ENCODE measurements at places on chromosomes 12 and 14.

GRCh38 chr14:32007755-32008362 is 69.2 kb upstream of the ARHGAP5 start:
- DNase-seq, result no peak

DNA sequence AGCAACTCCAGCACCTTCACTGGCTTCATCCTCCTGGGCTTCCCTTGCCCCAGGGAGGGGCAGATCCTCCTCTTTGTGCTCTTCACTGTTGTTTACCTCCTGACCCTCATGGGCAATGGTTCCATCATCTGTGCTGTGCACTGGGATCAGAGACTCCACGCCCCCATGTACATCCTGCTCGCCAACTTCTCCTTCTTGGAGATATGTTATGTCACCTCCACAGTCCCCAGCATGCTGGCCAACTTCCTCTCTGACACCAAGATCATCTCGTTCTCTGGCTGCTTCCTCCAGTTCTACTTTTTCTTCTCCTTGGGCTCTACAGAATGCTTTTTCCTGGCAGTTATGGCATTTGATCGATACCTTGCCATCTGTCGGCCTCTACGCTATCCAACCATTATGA is 6.8 kb downstream of the OR11G2 start:
- peak; percentile 29 for DNase-seq

- no peak for DNase-seq
Observed at GRCh38 chr14:21894003-21894897, 220.6 kb upstream of the OR4E1 start.

DNA sequence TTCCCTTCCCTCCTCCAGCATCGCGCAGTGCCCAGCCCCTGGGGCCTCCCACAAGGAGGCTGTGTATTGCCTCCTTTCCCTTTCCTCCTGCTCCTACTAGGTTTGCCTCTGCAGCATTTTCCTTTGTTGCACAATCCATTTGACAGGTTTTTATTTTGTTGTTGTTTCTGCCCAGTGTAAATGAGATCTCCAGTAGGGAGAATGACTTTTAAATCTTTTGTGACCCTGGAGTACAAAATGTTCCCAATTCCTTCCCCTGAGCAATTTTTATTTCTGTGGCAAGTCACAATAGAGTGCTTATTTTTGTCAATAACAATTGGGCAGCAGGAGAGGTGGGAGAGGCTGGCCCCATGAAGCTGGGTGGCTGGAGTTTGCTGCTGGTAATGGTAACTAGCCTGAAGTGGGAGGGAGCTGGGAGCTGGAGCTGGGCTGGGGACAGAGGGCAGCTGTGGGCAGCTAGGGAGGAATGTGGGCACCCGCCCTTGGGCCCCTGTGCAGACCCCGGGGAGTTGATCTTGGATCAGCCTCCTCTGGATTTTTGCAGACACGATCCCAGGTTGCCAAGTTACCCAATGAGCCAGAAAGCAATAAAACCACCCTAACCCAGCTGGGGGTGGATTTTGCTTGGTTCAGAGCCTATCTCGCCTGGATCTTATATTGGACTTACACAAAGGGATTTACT is 160.1 kb downstream of the KTN1 start:
- DNase-seq, result no peak

- DNase-seq, result no peak
Observed at GRCh38 chr12:80277732-80278131, 166.3 kb upstream of the PTPRQ start.

- no peak for DNase-seq
Observed at GRCh38 chr12:52950553-52950952, 1.6 kb downstream of the KRT18 start.

- no peak for DNase-seq
Observed at GRCh38 chr12:28223858-28224257, 33.6 kb downstream of the CCDC91 start.

DNA sequence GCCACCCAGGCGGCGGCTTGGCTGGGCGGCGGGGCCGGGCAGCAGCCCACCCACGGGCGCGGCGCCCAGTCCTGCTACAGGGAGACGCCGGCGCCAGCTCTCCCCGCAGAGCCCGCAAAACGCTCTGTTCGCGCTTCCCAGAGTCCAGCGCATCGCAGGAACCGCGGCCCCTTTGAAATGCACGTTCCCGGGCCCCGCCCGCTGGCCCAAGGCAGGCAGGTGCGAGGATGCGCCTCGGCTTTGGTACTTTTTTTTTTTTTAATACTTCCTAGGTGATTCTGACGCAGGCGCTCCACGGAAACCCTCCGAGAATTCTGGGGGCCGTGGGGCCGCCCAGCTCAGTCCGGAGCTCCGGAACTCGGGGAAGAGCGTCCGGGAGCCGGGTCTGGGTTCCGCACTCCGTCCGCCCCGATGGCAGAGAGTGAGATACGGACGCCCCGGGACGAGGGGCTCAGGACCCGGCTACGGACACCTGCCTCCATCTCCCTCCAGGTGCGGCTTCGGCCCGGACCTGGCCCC is 483 bp downstream of the POC1B start:
- DNase-seq, result no peak

GRCh38 chr14:102450206-102451063 is 59.1 kb downstream of the ANKRD9 start:
- no peak for DNase-seq

- no peak for DNase-seq
Observed at GRCh38 chr12:50065726-50066310, 8.4 kb downstream of the ASIC1 start.

- DNase-seq, result no peak
Observed at GRCh38 chr14:106489112-106489881, 962.9 kb downstream of the TMEM121 start.

GRCh38 chr12:107099917-107100316 is 6.6 kb upstream of the CRY1 start:
- DNase-seq, result no peak

DNA sequence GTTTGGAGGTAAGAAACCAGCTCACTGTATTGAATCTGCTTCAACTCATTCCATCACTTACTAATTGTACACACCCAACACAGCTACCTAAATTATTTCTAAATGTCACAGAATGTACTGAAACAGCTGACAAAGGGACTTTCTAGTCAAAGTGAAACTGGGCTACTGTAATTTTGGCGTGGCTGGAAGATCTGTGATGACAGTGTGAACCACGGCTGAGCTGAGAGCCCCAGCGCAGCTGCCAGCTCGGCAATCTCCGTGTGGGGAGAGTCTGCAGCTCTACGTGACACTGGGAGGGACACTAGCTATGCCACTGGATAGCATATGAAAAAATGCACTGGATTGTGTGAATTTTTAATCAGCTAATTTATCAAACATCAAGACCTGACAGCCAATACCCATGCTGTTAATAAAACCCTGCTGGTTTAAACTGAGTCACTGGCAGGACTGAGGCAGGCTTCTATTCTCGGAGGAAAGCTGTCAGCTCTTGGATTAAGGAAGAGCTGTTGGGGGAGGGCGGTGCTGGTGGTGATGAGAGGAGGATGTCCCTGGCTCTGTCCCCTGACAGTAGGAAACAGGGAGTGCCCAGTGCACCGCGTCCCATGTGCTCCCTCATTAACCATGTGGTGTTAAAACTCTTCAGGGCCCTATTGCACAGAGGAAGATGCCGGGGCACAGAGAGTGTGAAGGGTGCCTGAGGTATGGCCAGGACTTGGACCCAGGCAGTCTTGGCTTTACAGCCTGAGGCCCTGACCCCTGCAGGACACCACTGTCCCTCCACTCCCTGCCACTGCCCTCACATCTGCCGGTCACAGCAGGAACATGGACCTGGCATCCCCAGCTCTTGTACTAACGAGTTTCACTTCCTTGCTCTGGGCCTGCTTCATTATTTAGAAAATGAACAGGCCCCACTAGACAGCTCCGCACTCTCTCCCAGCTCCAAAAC is 13.3 kb downstream of the SLC15A4 start:
- no peak for DNase-seq

DNA sequence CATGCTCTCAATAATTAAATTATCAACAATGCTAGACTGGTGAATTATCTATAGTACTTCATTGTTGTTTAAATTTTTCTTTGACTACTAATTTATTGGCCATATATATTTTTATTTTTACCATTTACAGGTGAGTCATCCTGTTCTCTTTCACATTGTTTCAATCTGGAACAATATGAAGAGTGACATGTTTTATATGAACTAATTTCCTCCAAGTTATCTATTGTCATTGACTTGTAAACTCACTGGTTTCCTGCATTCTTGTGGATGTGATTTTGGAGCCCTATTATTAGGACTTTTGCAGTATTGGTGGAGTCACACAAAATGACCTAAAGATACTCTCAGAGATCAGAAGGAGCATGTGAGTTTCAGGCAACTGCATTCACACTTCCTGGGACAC is 297.7 kb downstream of the AEBP2 start:
- DNase-seq, result no peak

- no peak for DNase-seq
Observed at GRCh38 chr12:104143002-104143401, 5.0 kb upstream of the NFYB start.

GRCh38 chr12:79331870-79332269 is 358.9 kb downstream of the PAWR start:
- DNase-seq, result no peak

GRCh38 chr12:68065687-68066086 is 76.4 kb downstream of the IFNG-AS1 start:
- no peak for DNase-seq

- DNase-seq, result no peak
Observed at GRCh38 chr14:71554959-71555612, 377.1 kb upstream of the RGS6 start.

DNA sequence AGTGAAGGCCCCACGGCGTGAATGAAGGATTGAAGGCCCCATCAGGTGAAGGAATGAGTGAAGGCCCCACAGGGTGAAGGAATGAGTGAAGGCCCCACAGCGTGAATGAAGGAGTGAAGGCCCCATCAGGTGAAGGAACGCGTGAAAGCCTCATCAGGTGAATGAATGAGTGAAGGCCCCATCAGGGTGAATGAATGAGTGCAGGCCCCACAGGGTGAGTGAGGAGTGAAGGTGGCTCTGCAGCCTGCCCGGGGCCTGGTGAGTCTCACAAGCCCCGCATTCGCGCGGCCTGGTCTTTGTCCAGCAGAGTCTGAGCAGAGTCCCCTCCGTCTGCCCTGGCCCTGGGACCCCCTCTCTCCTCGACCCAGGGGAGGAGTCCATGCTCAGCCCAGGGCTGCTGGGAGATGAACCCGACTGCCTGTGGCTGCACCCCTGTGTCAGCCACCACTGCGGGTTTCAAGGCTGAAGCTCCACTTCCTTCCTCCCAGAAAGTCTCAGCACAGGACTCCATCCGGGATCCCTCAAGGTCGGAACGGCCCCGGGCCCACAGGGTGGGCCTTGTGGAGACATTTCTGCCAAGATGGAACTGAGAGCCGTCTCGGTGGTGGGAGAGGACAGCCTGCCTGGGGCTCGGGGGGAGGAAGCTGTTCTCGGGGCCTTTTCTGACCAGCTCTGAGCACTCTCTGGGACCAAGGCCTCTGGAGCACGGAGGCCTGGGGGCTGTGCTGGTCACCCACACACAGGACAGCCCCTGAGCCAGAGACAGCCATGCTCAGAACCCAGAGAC is 37.4 kb upstream of the TMEM179 start:
- DNase-seq, result no peak

DNA sequence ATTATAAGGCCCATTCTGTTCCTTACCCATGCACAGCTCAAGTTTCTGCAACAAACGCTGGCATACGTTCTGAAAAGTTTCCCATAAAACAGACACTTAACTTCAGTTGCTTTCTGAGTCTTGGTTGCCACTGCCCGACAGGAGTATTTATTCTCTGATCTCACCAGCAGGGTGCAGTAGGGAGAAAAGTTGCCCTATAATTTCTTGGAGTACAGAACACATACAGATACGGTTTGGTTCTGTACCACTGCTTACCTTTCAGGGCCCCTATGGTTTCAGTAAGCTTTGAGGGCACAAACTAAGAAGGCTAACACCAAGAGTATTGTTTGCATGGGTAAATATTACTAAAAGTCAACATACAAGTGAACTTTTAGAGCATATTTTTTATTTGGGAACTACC is 77.9 kb downstream of the SPATA7 start:
- DNase-seq, result peak; percentile 2

DNA sequence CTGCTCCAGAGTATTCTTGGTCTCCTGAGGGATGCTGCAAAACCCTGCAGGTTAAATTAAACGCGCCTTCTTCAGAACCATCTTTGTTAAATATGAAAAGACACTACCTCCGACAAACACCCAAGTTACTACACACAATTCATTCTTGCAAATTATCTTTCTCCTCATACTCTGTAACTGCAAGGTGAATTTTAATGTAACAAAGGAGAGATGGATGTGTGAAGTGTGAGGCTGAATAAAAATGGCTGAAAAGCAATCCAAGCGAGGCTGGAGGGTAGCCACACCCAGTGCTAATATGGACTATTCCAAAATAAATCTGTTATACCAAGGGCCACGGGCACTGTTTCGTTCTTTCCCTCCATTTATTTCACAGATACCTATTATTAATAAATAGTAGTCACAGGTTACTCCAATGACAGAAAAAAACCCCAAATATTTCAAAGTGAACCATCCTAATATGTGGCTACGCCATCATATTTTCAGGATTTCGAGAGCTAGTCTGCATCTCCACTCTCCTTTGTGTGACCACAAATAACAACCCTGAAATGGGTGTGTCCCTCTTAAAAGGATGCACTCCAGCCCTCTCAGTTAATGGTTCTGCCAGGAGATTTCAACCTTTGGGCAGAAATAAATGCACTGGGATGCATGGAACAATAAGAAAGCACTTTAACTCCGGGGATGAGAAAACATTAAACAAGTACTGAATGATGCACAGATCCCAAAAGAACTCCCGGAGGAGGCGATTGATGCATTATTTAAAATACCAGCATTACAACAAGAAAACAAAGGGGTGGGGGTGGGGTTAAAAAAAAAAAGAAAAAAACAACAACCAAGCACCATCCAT is 53.1 kb upstream of the CCDC175 start:
- no peak for DNase-seq

GRCh38 chr12:27968972-27969623 is 3.4 kb downstream of the PTHLH start:
- DNase-seq, result no peak

GRCh38 chr12:57483466-57483865 is 3.8 kb upstream of the ARHGAP9 start:
- DNase-seq, result no peak

DNA sequence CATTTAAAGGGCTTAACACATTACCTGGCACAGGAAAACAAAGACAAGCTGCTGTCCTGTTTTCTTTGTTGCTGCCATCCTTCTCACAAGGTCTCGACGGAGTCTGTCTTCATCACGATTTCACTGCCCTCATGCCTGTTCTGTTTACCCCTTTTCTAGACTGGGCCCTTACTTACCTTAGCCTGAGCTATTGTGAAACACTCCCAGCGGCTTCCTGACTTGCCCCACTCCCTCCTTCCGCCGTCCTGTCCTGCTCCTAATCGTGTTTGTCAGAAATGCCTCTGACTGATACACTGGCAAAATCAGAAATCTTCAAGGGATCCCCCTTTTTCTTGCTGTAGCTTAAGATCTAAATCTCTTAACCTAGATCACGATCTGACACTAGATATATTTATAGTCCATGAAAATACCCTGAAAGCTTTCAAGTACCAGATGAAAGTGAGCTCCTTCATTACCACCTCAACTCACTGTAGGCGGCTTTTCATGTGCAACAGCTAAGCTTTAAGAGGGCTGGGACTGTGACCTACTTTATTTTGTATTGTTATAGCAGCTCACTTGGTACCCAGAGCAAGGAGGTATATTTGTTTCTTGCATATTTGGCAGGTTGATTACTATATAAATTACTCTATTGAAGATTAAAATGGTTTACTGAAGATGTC is 32.1 kb downstream of the TECPR2 start:
- no peak for DNase-seq
